ENCODE measurements at places on chromosomes 11 and 22. TPM values are rescaled to one million over a fixed set of nuclear protein-coding genes. Genes with fewer than 3 reads are reported as not detected.

GRCh38 chr22:39954584-39955055, 5.6 kb upstream of the TMA7B start:
- peak; percentile 23 for DNase-seq

DNA sequence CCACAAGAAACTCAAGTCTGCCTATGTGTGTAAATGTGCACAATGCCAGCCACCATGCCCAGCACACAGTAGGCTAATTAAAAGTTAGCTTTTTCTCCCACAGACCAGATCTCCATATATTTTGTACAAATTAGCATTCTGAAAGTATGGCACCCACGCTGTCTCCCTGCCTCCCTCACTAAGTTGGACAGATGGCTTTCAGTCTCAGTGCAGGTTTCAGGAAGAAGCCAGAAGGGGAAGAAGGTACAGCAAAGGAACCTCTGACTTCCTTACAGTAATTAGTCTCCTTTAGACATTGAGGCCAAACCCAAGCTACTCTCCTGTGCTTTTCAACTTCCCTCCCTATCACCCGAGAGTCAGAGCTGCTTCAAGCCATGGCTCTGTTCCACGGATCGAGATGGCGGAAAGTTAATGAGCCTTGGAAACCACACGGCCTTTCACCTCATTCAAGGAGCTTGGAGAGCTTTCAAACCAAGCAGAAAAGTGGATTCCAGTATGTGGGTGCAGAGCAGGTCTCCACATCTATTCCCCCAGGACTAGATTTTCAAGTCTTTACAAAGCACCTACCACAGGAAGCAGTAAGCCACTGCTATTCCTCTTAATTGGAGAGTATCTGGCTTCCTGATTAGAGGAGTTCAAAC, 221.1 kb upstream of the NARS2 start:
- no peak for DNase-seq

Gene NPAS4
- total RNA-seq: not detected

DNA sequence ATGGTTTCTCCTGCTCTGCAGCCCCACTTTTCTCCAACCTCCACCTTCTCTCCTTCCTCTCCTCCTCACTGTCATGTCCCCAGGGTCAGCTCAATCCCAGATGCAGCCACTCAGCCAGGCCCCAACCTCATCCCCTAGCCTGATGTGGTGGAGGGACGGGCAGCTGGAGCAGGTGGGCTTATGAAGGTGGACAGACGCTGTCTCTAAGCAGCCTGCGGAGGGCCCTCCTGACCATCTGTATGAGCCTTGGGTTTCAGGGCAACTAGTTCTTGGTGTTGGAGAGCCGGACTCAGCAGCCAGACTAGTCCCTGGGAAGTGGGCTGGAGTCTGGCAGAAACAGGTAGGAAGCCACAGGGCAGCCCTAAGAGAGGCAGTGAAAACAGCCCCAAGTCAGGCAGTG, 18.1 kb downstream of the CRYBB2 start:
- no peak for DNase-seq

GRCh38 chr11:83970061-83970671, 684.0 kb upstream of the CCDC90B start:
- DNase-seq: no peak
